Dermis microvascular lymphatic vessel endothelial cell (primary cell): ENCODE measurements at places on chromosomes 16 and 17. TPM values are rescaled to one million over a fixed set of nuclear protein-coding genes. Genes with fewer than 3 reads are reported as not detected.

The GRIN2A gene
- total RNA-seq = not detected in 2 replicates

The GUCY2D gene
- not detected in 2 replicates for total RNA-seq

The LRRC75A gene
- 1.2 and 1.4 TPM in 2 replicates for total RNA-seq

The TMEM238L gene
- not detected in 2 replicates for total RNA-seq

The GPR179 gene
- not detected in 2 replicates for total RNA-seq

The CCR7 gene
- total RNA-seq = under 0.01 TPM in 1 of 2 replicates, not detected in the other

The PYDC1 gene
- not detected in 2 replicates for total RNA-seq

The SPG7 gene
- 93.1 and 118 TPM in 2 replicates for total RNA-seq

The NPIPB6 gene
- total RNA-seq = not detected in 2 replicates

The SLC5A2 gene
- total RNA-seq = not detected in 2 replicates

The TBC1D3H gene
- total RNA-seq = not detected in 2 replicates

The GLIS2 gene
- 0.38 and 0.39 TPM in 2 replicates for total RNA-seq

The TNFSF12 gene
- 4.7 and 9.4 TPM in 2 replicates for total RNA-seq

The ANKRD40CL gene
- not detected in 2 replicates for total RNA-seq

The SPEM2 gene
- total RNA-seq = not detected in 2 replicates

The TBC1D3D gene
- 0.13 TPM in 1 of 2 replicates, not detected in the other for total RNA-seq

The JPH3 gene
- total RNA-seq = 0.64 and 1.3 TPM in 2 replicates

The APPBP2 gene
- 27.8 and 29.7 TPM in 2 replicates for total RNA-seq

The FBXO39 gene
- 11.6 and 34.6 TPM in 2 replicates for total RNA-seq

The CES3 gene
- not detected in 2 replicates for total RNA-seq

The SMCR8 gene
- 11.4 and 18.5 TPM in 2 replicates for total RNA-seq

The BAIAP2 gene
- total RNA-seq = 28.2 and 52.6 TPM in 2 replicates
